ENCODE measurements at places on chromosomes 3 and 15.
A peak's percentile ranks its signal among the peaks of the same experiment; 100 is the strongest.

GRCh38 chr3:37996785-37997301 lies 6.3 kb downstream of the VILL start:
- peak; percentile 71 for DNase-seq

DNA sequence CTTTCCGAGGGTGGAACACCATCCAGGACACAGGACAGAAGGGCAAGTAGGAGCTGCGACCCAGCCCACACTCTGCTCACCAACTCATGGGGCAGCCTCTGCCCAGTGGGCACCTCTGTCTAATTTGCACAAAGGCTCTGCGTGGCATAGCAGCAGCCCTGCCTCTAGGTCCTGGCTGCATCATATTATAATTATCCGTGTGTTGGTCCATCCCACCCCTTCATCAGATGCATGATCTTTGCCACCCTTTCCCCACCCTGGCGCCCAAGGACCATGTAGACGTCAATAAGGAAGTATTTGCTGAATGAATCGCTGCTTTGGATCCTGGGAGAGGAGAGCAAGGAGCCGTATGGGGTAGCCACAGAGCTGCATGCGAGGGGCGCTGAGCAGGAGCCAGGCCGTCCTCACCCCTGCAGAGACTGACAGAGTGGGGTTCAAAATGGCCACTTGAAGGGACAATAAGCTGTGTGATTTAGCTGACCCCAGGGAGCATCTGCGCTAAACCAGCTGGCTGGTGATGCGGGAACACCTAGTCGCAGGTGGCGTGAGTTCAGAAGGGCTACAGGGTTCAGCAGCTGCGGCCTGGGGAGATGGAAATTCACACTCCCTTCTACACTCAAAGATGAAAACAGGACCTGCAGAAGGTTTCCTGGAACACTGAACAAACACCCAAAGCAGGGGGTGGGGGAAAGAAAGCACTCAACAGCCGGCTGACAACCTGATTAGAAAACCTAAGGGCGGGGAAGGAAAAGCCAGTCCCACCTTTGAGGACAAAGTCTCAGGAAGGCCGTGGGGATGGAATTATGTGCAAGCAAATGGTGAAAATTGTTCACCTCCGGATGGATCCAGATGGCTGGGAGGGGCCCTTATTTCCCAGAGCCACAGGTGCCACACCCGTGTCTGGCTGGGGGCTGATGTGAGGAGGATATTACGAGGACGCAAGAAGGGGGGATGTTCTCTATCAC lies 6.4 kb downstream of the MGLL start:
- no peak for DNase-seq

DNA sequence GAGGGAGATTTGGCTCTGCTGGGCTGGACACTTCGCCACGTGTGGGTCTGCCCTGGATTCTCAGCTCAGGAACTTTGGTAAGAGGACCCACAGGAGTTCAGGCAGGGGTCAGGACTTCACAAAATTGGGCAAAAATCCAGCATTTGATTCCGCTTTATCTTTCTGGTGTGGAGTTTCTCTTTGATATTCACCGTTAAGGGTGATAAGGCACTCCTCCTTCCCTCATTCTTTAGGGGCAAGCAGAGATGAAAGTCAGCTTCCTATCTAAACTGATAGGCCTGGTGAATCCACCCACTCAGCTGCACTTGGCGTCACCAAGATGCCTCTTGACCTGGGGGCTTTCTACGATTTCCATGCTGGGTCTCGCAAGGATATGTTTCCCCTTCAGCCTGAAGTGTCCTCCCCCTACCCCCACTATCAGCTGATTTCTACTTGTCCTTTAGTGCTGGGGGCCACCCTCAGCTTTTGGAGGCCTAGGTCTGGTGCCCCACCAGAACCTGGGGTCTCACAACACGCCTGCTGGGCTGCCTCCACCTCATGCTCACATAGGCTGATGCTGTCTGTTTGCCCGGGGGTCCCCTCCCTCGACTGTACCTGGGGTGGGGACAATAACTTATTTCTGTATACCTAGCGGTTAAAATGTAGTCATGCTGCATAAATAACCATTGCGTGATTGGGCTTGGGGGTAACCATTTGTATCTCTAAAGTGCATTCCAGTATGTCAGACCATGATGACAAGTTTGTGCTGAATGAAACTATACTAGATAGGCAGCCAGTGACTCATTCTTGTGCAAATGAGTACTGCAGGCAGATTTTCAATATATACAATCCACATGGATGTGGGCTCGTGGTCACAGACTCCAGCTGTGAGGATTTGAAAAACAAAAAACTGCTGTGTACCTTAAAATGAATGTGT lies 248.3 kb downstream of the ADAMTS17 start:
- peak; percentile 98 for DNase-seq

GRCh38 chr15:24956111-24956838 lies 1.5 kb downstream of the SNRPN start:
- DNase-seq: no peak

DNA sequence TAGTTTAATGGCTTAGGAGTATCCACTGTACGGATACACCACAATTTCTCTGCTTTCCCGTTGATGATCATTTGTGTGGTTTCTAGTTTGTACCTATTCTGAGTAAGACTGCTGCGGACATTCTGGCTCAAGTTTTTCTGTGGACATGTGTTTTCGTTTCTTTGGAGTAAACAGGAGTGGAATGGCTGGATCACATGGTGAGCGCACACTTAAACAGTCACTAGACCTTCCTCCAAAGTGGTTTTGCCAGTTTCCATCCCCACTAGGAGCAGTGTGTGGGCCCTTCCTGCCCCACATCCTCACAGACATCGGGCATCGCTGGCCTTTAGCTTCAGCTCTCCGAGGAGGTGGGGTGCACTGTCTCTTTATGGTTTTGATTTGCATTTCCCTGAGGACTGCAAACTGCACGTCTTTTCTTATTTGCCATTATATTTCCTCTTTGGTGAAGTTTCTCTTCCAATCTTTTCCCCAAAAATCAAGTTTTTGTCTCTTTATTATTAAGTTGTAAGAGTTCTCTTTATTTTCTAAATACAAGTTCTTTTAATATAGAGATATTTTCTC lies 94.1 kb downstream of the VGLL4 start:
- no peak for DNase-seq

DNA sequence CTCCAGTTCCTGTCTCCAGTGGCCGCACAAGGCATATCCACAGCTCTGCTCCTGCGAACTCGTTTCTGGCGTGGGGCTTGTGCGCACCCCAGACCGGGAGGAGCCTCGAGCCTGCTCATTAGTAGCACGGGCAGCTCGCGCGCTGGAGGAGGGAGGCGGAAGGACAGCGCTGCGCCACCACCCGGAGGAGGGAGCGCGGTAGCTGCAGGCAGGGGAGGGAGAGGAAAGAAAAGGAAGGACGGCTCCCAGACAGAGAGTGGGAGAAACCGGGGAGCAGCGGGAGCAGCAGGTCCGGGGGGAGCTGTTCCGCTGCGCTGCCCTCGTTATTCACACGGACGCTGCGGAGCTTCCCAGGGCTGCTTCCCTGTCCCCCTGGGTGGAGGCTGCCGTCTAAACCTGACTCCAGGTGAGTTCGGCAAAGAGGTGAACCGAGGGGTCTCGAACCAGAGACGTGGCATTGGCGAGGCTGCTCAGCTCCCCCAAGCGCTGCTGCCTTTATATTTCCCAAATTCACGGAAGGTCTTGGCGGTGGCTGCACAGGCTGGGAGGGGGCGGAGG lies 121.3 kb upstream of the ZNF717 start:
- no peak for DNase-seq

DNA sequence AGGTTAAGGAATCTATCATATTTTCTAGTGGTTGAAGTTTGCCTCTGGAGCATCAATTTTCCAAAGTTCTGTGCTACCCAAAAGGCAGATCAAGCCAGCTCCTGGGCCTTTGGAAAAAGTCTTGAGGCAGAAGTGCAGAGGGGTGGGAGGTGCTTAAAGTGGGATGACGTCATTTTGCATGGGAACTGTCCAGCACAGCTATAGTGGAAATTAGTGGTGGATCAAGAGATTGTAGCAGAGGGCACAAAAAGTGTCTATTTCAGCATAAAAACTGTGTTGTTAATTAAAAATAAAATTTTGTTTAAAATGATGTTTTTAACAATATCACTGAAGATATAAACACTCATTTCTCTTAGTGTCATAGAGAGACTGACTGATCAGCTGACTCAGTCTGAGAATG lies 221.9 kb downstream of the LRRN1 start:
- no peak for DNase-seq

DNA sequence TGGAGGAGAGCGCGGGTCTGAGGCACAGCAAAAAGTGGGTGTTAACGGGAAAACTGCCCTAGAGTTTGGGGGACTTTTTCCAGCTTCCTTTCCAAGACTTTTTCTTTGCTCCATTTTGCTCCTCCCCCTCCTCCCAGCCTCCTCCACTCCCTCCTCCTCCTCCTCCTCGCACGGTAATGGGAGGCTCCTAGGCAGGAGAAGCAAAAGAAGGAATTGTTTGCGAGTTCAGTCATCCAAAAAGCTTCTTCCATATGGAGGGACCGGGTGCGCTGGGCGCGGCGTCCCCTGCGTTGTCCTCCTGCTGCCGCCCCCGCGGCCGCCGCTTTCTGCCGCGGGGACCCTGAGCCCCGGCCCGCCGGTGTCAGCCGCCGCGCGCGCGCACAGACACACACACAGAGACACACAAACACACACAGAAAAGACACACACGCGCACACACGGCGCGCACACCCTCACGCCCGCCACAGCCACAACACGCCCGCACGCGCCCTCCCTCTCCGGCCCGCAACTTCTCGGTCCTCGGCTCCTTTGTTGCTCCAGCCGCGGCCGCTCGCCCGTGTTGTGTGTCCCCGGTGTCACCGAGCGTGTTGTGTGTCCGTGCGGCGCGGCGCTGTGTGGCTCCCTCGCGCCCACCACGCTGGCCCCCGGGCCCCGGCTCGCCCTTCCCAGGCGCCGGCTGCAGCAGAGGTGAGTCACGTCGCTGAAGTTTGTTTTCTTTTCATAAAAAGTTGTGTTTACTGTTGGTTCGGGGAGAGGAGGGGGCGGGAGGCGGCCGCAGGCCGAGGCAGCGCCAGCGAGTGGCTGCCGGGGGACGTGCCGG lies at the start of gene BOC:
Gene BOC (plus strand): TSS at position 228 of the 820 bp plus-strand sequence. CDS start 38,246 bp downstream, outside the sequence.
- peak; percentile 58 for DNase-seq

DNA sequence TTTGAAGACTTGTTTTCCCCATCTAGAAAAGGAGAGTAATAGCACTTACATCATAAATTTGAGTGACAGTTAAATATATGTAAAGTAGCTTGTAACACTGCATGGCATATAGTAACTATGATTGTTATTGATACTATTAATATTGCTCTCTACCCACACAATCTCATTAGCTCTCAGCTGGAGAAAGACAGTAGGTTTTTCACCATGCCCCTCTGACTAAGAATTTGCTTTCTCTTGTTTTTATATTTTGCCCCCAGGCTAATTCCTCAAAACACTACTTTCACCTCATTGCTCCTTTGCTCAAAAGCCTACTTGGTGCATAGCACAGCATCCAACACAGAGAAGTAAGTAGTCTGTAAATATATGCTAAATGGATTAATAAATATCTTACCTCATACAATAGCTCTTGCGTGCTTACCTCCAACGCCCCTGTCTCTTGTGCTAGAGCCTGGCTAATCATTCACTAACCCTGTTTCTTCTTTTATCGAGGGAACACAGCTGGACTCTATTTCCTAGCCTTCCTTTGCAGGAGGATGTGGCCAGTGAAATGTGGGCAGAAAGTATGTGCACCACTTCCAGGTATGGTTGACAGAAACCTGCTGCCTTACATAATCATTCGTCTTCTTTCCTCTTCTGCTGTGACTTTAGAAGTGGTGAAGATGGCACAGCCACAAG lies 190.0 kb downstream of the PLCH1 start:
- DNase-seq: no peak

DNA sequence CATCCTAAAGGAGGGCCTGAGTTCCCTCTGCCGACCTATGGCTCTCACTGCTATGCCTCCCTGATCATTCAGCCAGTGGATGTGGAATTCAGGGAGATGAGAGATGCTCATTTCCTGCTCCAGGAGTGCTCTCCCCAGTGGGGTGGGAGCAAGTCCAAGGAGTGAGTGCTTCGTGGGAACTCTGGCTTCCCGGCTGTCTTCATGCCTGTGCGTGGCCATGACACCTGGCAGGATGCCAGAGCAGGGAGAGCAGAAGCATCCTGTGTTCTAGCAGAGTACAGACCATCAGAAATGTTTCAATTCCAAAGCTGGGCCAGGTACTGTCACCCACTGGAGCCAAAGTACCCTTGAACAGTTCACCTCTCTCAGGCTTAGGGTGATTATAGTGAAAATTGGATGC lies 45.1 kb downstream of the APH1B start:
- DNase-seq: peak; percentile 45

DNA sequence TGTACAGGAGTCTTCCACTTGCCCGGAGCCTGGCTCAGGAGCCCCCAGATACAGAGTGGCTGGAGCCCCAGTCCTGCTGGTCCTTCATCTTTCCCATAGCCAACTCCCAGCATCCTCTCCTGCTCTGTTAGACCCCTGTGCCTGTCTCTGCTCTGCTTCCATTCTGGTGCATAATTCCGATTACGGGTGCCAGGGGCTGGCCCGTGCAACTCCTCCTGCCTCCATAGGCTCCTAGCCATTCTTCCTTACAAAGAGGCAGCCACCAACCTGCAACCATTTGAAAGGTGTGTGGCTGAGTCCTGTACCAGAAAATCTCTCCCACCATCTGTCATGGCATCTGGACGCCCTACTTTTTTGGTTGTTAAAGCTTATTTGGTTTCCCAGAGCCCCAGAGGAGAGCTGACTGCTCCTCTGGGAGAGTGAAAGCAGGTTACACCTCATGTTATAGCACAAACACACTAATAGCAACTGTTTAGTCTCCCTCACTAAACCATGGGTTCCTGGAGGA lies 5.2 kb upstream of the RAD18 start:
- DNase-seq: no peak

GRCh38 chr3:189513281-189514117 lies 117.7 kb upstream of the TP63 start:
- no peak for DNase-seq

DNA sequence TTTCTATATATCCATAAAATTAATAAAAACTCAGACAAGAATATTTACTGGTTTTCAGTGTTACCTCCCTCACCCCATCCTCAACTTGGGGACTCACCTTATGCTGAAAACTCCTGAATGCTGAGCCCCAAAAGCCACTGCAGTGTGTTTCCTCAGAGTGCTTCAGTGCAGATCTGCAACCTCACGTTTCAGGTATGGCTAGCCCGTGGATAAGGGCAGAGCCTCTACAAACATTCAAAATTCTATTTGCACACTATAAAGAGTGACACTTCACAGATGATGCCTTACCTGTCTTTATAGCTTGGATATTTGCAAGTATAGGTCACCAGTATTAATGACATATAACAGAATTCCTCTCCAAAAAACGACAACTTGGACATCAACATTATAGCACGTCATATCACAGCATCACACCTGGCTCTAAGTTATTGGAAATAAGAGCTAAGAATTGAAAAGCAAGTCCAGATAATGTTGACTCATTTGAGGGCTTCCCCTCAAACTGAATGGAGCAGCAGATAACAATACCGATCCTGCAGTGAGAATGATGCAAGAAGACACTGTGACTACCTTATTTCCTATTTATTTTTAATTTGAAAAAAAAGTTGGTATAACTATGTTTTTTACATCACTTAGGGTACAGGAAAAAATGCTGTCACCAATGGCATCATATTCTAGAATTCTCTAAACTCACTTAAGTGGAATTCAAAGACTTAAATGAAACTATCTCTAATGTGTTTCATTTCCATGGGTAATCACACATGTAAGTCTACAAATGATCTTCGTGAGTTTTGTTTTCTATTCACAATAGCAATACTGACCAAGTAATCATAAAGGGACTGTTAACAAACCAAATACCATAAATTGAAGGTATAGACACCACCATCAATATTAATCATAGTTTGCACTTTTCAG lies 40.7 kb upstream of the RSL24D1 start:
- DNase-seq: no peak
